Kidney glomerular epithelial cell (primary cell): ENCODE measurements at places on chromosomes 5 and 9.

DNA sequence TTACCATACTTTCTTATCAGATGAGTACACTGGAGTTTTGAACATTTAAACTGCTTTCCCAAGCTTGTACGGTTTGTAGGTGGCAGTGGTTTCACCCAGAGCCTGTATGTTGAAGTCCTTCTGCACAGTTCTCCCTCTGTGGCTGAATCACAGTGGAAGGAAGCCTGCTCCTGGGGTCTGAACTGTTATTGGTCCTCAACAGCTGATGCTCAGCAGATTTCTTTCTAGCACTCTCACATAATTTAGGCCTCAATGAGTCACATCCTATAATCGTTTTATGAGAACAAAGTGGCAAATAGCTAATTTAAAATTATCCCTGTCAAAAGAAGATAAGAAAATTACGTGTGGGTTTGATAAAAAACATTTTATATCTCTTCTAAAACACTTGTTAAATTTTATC lies 229.7 kb downstream of the TLE4 start:
- DNase-seq: no peak

GRCh38 chr5:82374637-82375036 lies 96.5 kb upstream of the RPS23 start:
- DNase-seq: no peak

GRCh38 chr9:121269642-121270254 lies 1.8 kb downstream of the GSN start:
- peak; percentile 59 for DNase-seq

- no peak for DNase-seq
Observed at GRCh38 chr5:173669483-173669882, 53.0 kb upstream of the BOD1 start.

DNA sequence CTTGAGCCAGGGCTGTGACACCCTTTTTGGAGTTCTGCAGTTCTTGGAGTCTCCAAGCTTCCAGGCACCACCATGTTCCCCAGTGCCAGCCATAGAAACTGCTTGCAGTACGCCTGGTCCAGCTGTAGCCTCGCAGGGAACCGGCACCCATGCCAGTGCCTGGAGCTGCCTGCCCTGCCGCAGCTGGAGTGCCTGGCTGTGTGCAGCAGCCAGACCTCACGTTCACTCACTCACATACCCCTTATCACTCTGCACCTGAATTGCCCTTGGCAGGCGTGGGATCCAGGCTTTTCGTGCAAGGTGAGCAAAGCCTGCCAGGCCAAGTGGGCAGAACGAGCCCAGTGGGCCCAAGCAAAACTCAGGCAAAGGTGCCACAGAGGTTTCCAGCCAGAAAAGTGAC lies 77.8 kb upstream of the SHB start:
- no peak for DNase-seq

GRCh38 chr5:14250748-14251701 lies 107.9 kb downstream of the TRIO start:
- no peak for DNase-seq

DNA sequence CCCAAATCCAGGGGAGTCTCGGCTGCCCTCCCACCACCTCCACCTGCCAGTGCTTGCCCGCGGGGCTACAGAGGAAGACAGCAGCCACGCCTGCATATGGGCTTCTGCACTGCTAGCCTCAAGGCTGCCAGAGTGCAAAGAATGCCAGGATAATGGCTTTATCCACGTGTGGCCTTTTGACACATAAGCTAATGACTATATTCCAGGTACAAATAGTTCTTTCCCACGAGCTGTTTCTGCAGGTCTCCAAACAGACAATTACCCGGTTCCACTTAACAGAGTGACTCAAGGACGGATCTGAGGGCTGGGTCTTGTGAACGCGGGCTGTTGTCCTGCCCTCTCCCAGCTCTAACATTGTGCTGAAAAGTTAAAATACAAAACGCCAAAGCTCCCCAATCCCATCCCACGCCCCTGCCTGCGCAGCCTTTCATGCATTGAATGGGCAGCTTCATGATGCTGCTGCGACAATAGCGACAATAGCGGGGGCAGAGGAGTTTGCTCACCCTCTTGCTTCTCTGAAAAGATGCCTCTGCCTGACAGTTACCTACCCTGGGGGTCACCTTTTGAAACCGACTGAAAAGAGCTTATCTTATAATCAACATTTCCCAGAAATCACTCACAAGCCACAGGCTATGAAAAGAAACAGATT lies 39.1 kb upstream of the MSH3 start:
- no peak for DNase-seq

DNA sequence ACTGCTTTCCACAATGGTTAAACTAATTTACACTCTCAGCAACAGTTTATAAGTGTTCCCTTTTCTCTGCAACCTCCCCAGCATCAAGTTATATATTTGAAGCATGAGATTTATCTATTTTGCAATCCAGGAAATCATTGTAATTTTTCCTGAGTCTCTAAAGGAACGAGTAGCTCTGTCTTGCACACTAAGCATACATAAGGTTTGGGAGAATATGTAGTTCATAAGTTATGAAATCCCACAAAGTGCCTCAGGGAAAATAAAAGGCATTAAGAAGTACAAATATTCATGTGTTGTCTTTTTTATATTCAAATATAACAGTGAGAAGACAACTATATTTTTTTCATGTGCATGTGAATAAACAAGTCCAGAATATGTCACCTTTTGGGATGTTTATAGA lies 377.1 kb upstream of the RORB start:
- no peak for DNase-seq

GRCh38 chr9:37801287-37801850 lies 772 bp downstream of the DCAF10 start:
- peak; percentile 7 for DNase-seq

DNA sequence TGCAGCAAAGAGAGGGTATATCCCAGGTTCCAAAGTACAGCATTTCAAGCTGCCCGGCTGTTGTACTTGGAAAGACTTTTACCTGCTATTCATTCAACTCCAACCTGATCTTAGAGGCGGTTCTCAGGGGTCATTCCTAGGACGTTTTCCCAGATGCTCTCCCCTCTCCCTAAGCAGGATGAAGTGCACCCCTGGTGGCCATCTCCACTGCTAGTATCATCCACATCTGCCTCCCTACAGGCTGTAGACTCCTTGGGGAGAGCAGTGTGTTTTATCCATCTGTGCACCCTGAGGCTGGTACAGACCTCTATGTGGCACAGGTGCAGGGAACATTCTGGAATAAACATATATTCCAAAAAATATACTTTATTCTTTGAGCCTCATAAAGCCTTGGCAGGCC lies 56.8 kb downstream of the PTPN3 start:
- no peak for DNase-seq
